Caki2 (cell line): ENCODE measurements at places on chromosomes 5 and 9. TPM values are rescaled to one million over a fixed set of nuclear protein-coding genes. Genes with fewer than 3 reads are reported as not detected.

DNA sequence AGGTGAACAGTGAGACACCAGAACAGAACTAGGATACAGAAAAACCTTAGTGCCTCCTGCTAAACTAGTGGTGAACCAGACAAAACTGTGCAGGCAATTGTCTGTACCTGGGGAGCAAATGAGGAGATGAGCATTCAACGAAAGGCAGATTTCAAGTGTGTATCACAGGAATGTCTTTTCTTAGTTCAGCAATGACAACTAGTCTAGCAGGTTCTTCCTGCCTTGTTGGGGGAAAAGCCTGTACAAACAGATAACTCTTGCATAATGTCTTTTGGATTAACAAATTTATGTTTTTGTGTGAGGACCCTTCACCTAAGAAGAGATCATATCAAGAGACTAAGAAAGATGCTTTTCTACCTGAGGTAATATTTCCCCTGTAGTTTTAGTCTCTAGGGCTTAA is 21.8 kb upstream of the DENND4C start:
- DNase-seq: no peak

DNA sequence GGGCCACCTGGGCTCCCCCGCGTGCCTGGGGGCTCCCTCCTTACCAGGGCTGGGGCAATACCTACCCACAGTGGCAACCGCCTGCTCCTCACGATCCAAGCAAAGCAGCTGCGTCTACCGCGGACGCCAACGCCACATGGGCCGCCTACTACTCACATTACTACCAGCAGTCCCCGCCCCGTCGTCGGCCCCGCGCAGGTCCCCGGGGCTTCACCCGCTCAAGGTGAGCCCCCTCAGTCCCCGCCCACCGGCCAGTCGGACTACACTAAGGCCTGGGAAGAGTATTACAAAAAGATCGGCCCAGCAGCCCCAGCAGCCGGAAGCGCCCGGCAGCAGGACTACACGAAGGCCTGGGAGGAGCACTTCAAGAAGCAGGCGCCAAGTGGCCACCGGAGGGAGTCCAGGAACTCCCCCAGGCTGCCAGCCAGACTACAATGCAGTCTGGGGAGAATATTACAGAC is 106.0 kb upstream of the MTAP start:
- DNase-seq: no peak

DNA sequence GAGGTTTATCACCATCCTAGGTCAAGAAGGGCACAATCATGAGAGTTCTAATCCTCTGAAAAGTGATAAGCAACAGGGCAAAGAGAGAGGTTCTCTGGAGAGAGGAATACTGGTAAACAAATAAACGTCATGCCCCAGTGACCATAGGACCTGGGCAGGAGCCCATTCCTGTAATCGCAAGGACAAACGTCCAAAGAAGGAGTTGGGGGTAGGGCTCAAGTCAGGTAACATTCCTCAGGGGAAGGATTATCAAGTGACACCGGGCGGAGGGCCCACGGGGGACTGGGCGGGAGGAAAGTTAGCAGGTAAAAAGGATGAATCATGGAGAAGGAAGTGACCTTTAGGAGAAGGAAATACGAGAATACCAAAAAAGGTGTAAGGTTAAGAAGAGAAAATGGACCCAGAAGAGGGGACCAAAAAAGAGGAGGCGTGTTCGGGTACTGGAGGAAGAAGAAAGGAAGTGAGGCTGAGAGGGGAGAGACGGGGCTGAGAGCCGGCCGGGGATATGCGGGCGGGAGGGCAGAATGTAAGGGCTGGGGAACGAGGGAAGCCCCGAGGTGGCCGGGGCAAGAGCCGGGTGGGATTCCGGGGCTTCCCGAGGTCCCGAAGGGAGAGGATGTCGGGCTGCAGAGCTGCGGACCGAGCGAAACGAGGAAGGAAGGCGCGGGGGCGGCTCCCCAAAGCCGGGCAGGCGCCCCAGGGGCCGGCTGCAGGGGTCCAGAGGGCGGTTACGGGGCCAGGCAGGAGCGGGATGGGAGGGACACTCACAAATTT is 583 bp downstream of the DIAPH1 start:
- DNase-seq: peak; percentile 65

DMRTA1 gene
- total RNA-seq: 6.0 and 7.3 TPM in 2 replicates

UBLCP1 gene
- 30.3 and 30.6 TPM in 2 replicates for total RNA-seq

ISL1 gene
- total RNA-seq: 1.6 and 2.8 TPM in 2 replicates
